ENCODE measurements at places on chromosomes 7 and 10. TPM values are rescaled to one million over a fixed set of nuclear protein-coding genes. Genes with fewer than 3 reads are reported as not detected.

DNA sequence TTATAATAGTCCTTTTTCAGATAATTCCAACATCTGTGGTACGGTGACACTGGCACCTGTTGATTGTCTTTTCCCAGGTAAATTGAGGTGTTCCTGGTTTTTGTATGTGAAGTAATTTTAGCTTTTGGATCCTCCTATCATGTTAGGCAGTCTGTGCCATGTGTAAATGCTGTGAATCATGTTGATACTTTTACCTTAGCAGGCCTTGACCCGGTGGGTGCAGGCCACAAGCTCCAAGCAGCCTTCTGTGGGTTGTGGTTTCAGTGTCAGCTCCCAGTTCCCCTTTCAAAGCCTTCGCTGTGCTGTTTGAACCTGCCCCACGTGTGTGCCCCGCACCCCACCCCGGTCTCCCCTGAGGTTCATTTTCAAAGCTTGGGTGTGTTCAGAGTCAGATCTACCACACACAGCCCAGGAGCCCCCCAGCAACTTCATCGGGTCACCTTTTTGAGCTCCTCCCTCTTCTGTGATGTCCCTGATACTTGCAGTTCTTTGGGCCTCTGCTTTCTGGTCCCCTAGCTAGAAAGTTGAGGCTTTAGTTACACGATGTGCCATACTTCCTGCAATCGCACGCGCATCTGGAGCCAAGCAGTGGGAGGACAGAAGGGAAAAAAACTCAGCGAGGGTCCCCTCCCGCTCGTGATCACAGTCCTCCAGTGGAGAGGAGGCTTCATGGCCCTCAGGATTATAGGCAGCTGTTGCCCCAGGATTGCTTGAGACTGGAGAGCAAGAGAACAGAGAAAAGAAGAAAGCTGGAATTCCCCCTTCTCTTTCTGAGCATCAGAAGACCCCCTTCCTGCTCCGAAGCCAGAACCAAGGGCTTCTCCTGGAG is 8.7 kb upstream of the BHLHA15 start:
- no peak for DNase-seq

CPED1 gene
- 27.5 TPM for total RNA-seq

DNA sequence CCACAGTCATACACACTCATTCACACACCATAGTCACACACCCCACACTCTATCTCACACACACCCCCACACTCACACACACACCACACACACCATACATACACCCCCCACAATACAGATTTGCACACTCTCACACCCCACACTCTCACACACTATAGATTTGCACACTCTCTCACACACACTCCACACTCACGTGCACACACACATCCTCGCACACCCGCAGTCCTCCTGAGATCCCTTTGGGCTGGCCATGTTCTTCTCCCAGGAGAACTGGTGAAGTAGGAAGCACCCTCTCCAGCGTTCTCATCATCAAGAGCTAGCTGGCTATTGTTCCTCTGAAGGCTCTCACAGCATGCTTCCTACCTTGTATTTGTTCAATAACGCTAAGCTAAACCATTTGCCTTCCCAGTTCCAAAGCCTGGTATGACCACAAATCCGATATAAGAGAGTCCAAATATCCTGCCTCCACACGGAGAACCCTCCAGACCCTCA is 86.2 kb downstream of the HECW1 start:
- DNase-seq, result no peak

GRCh38 chr10:12344375-12345110 is 4.8 kb upstream of the CAMK1D start:
- DNase-seq, result no peak

DNA sequence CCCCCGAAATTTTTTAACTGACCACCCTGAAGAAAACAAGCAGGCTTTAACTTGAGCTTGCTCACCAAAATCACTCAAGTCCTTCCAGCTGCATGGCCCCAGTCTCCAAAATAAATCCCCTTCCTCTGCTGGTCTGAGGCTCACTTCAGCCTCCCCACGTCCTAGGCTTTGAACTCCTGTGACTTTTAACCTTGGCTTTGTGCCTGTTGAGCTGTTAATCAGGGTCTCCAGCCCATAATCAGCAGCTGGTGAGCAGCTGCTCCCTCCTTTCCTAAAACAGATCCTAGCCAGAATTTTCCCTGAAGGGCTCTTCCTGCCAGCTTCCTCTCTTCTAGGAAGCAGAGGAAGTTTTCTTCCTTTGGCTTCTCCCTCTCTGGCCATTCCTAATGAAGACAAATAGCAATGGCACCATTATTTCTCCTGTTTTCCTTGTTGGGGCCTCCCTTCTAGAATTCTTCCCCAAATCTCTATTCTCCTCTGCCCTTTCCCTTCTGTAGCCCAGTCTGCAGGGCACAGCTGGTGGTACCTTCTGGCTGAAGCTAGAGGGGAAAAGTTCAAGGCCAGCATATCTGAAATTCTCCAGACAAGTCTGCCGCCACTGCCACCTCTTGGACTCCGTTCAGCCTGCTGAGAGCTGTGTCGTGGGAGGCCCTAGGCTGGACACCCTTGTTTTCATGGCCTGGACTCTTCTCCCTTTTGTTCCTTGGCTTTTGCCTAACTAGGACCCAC is 152.1 kb downstream of the NOC3L start:
- DNase-seq, result no peak

All from Right ventricle myocardium inferior (tissue), 1 donor.